ENCODE measurements at places on chromosomes 6 and 20.

DNA sequence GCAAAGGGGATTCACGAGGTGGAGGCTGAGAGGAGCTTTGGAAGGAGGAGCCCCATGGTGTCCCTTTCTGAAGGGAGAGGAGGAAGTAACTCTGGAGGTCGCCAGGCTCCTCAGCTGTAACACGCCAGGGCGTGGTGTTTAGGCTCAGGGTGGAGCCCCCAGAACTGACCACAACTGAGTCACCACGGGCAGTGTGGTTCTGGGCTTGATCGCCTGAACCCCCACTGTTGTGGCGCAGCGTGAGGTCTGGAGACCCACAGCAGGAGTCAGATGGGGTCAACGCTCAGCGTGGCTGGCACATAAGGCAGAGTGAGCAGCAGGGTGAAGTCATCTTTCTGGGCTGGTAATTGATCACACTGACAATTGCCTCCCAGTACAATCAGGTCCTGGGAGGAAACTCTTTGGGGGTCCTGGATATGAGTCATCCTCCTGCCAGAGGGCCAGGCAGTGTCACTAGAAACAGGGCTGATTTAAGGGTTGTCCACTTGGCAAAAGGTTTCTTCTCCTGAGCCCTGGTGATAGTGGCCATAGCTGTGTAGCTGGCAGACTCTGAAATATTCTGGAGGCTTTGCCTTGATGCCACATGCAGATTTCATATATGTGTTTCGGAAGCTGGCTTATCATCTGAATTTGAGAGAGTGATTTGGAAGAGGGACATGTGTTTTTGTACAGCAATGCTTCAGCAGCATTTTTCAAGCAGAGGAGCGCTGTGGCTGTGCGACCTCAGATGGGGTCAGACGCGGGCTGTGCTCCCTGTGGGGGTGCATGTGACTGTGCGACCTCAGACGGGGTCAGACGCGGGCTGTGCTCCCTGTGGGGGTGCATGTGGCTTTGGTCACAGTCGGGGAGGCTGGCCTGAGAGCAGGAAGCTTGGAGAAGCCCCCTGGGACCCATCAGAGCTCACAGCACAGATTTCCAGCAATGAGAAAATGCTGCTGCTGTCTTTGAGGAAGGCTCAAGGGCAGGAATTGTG is 50.0 kb downstream of the SYNJ2 start:
- DNase-seq = peak; percentile 98

GRCh38 chr6:81767163-81767891 is 14.8 kb upstream of the TENT5A start:
- peak; percentile 94 for DNase-seq

GRCh38 chr6:7138046-7138531 is 30.3 kb downstream of the RREB1 start:
- no peak for DNase-seq

GRCh38 chr20:39066471-39067242 is 104.5 kb downstream of the DHX35 start:
- no peak for DNase-seq

DNA sequence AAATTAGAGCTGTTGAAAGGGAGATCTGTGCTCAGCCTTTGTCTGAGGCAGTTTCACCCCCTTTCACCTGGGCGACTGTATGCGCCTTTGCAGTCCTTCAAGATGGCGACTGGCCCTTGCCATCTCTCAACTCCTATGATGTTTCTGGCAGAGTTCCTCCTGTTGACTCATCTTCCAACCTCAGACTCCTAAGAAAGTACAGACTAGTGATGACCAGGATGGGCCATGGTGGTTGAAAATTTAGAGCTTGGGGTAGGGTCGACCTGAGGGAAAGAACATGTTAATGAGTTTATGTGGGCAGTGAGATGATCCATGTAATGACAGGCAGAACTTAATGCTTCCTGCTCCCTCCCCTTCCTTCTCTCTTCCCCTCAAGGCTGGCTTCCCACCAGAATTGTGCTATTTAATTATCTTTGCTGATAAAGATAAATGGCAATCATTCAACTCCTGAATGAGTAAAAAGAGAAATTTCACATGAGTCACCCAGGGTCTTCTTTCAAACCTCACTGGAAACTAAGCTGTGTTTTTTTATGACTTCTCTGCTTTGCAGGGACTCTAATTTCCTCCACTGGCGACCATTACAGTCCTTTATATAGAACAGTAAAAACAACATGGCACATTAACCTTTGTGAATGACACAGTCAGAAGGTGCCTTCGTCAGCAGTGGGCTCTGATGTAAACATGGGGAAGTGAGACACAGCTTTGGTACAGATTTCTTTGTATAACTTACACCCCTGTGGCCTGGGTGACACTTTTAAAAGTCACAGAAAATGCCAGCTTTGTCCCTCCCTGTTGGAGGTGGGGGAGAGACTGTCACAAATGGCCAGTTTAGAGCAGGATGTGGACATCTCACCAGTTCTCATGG is 103.5 kb downstream of the SCP2D1 start:
- DNase-seq = no peak

GRCh38 chr6:166541876-166542579 is 44.5 kb downstream of the RAMACL start:
- DNase-seq = no peak

DNA sequence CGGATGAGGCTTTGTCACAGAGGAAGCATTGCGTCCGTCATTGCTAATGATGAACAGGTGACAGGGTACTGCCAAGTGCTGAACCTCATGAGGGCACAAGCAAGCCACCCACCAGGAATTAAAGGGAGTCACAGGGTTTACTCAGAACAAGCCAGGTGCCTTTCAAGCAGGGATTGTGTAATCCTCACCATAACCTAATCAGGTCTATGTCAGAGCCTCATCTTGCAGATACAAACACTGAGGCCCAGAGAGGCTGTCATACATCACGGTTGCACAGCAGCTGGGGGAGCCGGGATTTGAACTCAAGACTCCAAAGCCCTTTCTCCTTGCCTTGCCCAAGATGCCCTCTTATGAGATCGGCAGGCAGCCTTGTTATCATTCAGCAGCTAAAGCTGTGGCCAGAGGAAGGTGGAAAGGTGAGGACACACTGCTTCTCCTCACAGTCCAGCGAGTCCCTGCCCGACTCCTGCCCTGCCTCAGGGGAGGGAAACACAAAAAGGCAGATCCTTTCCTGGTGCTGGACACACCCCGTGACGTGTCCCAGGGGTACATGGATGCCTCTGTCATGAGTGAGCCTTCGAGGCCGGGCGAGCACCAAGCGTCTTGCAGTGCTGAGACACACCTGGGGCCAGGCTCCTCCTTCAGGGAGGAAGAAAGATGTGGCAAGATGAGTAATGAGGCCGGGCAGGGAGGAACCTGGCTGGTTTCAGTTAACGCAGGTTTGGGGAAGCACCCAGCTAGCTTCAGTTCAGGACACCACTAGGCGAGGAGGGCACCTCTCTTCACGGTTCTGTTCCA is 214.9 kb downstream of the LY86 start:
- no peak for DNase-seq

DNA sequence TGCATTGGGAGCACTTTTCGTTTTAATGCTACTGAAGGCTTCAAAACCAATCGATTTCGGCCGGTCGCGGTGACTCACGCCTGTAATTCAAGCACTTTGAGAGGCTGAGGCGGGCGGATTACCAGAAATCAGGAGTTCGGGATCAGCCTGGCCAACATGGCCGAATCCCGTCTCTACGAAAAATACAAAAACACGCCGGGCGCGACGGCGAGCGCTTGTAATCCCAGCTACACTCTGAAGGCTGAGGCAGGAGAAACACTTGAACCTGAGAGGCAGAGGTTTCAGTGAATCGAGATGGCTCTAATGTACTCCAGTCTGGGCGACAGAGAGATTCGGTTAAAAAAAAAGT is 58.4 kb downstream of the TRIM38 start:
- DNase-seq = peak; percentile 81

GRCh38 chr20:63930971-63931553 is 25.2 kb downstream of the UCKL1 start:
- DNase-seq = no peak

DNA sequence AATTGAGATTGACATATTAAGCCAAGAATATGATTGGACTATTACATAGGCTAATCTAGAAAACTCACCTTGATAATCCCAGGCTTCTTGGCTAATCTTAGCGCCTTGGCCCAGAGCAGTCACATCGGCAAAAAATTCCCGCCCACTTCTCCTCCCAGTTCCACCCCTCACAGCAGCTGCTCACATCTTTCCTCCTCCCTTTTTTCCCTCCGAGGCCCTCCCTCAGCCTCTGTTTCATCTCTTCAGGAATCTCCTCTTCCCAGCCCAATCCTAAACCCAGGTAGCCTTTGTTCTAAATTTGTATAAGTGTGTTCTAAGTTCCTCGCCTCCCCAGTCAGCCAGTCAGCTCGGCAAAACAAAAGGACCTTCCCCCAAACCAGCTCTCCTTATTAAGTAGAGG is 184.3 kb downstream of the PRKN start:
- no peak for DNase-seq

All from EL (cell line).